ENCODE measurements at places on chromosomes 16 and 17. TPM values are rescaled to one million over a fixed set of nuclear protein-coding genes. Genes with fewer than 3 reads are reported as not detected.

- H3K27me3 ChIP-seq, result no peaks in the 10 kb centered on the region
- no peak overlapping the region for H3K27ac ChIP-seq
- H3K36me3 ChIP-seq, result no peaks in the 10 kb centered on the region
- no peak for DNase-seq
- no peaks in the 10 kb centered on the region for H3K4me1 ChIP-seq
These were observed 9.5 kb downstream of the ST6GALNAC2 start for GRCh38 chr17:76576189-76576588.

RNF227 gene
- total RNA-seq, result 1.2 TPM

DNA sequence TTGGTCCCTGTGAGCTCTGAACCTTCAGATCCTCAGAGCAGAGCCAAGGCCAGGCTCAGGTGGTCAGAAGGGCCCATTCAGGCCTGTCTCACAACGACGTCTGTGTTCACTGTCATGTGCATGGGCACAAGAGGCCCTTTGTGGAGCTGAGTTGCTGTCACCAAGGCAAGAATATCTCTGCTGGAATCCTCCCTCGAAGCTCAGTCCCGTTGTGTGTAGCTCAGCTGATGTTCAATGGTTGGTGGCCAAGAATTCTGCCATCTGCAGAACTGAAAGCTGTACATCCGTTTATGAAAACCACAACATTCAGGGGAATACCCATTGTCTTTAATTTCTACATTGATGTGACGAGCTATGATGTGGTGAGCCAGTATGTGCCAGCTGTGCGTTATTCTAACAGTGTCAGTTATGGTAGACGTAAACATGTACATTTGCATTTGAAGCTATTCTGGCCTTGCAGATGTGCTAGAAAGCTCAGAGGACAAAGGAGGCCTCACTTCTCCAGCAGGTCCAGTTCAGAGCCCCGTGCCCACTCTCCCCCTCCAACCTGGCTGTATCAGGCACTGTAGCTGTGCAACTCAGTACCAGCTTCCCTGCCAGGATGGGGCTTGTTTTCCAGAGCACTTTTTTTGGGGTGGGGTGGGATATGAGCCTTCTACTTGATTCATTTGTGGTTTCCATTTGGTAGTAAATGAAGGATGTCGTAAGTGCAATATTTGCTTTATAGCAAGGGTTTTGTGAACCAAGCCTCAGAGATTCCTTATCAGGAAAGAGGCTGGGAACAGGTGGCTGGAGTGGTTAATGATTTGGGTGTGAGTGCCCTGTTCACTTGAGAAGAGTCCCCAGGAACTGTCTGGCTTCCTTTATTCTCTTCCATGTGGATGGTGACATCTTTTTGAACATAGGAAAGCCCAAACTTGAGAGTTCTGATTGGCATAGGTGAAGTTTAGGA lies 56.1 kb downstream of the B9D1 start:
- no peak overlapping the region for H3K4me3 ChIP-seq
- peaks cover 4% of the 10 kb centered on the region for H3K4me1 ChIP-seq
- DNase-seq, result no peak
- peaks cover 7% of the 10 kb centered on the region for H3K36me3 ChIP-seq
- no peak overlapping the region for H3K27ac ChIP-seq

GRCh38 chr16:50248845-50249244 lies 17.5 kb upstream of the ADCY7 start:
- H3K36me3 ChIP-seq, result no peaks in the 10 kb centered on the region
- DNase-seq, result no peak
- H3K27me3 ChIP-seq, result no peaks in the 10 kb centered on the region
- H3K4me3 ChIP-seq, result no peak overlapping the region
- H3K27ac ChIP-seq, result no peak overlapping the region
- H3K4me1 ChIP-seq, result peaks cover 10% of the 10 kb centered on the region

DNA sequence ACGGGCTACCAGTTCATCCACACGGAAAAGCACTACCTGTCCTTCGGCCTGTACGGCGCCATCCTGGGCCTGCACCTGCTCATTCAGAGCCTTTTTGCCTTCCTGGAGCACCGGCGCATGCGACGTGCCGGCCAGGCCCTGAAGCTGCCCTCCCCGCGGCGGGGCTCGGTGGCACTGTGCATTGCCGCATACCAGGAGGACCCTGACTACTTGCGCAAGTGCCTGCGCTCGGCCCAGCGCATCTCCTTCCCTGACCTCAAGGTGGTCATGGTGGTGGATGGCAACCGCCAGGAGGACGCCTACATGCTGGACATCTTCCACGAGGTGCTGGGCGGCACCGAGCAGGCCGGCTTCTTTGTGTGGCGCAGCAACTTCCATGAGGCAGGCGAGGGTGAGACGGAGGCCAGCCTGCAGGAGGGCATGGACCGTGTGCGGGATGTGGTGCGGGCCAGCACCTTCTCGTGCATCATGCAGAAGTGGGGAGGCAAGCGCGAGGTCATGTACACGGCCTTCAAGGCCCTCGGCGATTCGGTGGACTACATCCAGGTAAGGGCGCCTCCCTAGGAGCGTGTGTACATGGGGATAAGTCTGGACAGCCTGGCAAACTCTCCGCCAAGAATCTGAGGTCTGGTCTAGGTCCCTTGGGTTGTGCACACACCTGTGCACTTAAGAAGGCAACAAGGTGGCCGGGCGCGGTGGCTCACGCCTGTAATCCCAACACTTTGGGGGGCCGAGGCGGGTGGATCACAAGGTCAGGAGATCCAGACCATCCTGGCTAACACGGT lies 4.2 kb downstream of the HAS3 start:
- H3K4me3 ChIP-seq, result no peak overlapping the region
- H3K36me3 ChIP-seq, result no peaks in the 10 kb centered on the region
- peaks cover 10% of the 10 kb centered on the region for H3K4me1 ChIP-seq
- H3K27me3 ChIP-seq, result no peaks in the 10 kb centered on the region

DNA sequence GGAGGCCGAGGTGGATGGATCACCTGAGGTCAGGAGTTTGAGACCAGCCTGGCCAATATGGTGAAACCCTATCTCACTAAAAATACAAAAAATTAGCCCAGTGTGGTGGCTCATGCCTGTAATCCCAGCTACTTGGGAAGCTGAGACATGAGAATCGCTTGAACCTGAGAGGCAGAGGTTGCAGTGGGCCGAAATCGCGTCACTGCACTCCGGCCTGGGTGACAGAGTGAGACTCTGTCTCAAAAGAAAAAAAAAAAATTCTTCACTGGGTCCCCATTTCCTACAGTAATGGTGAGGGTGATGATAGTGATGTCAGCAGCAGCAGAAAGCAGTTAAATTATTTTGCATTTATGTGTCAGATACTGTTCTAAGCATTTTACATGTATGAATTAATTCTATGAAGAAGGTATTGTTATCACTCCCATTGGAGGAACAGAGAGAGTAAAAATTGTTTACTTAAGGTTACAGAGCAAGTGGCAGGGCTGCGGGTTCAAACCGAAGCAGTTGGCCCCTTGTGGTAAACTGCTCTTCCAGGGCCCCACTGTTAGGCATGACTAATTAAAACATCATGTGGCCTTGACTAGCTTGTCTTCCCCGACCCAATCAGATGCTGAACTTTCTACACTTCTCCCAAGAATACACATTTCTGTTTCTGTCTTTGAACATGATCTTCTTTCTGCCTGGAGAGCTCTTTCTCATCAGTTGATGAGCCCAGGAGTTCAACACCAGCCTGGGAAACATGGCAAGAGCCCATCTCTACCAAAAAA lies 45.8 kb downstream of the STAT3 start:
- H3K4me3 ChIP-seq, result no peak overlapping the region
- peaks cover 48% of the 10 kb centered on the region for H3K36me3 ChIP-seq
- H3K4me1 ChIP-seq, result peaks cover 8% of the 10 kb centered on the region
- H3K27ac ChIP-seq, result no peak overlapping the region

GRCh38 chr16:10039220-10040096 lies 142.8 kb downstream of the GRIN2A start:
- no peak for DNase-seq
- no peaks in the 10 kb centered on the region for H3K27me3 ChIP-seq
- H3K4me1 ChIP-seq, result no peaks in the 10 kb centered on the region
- H3K36me3 ChIP-seq, result no peaks in the 10 kb centered on the region
- H3K4me3 ChIP-seq, result no peak overlapping the region
- no peak overlapping the region for H3K27ac ChIP-seq

DNA sequence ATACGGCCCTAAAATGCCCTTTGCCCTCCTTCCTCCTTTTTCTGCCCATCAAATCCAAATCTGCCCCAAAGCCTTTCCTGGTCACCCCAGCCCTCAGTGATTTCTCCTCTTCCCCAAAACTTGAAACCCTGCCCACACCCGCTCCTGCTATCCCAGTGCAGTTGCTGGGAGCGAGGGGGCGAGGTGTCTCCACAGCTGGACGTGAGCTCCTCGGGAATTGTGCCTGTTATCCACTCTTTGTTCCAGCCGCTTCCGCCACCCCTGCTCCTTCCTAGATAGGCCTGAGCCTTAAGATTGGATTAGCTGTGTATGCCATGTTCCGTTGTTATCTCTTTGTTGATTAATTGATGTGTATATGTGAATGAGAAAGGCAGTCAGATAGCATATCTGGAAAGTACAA lies 2.6 kb upstream of the KRT35 start:
- H3K27ac ChIP-seq, result no peak overlapping the region
- DNase-seq, result no peak
- no peaks in the 10 kb centered on the region for H3K36me3 ChIP-seq
- H3K27me3 ChIP-seq, result no peaks in the 10 kb centered on the region
- H3K4me1 ChIP-seq, result no peaks in the 10 kb centered on the region

DNA sequence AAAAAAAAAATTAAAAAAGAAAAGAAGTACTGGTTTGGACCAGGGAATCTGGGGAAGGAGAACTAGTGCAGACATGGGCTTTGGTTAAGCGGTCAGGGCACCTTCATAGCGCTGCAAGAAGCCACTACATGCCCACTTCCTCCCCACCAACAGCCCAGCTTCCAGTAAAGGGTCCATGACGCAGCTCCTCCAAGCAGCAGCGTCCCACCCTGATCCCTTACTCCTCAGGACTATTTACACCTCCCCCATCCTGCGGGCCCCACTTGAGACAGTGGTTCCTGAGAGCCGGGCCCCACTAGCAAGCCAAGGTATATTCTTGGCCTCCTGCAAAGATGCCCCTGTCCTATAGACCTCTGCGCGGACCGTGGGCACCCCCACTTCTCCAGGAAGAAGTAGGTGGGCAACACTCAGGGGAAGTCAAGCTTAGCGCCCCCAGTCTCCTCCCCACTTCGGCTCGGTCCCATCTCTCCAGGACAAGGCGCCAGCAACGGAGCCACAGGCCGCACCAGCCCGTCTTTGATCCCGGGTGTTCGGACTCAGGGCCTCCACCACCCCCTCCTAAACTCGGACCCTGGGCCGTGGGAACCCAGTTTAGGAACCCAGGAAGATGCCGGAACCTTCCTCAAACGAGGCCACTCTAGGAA lies 913 bp upstream of the PRR14 start:
- H3K36me3 ChIP-seq, result peaks cover 9% of the 10 kb centered on the region

- H3K27ac ChIP-seq, result no peak overlapping the region
- no peak overlapping the region for H3K4me3 ChIP-seq
- DNase-seq, result no peak
These were observed 32.5 kb upstream of the CDH11 start for GRCh38 chr16:65154321-65154720.
